ENCODE measurements at places on chromosomes 16 and 17.

DNA sequence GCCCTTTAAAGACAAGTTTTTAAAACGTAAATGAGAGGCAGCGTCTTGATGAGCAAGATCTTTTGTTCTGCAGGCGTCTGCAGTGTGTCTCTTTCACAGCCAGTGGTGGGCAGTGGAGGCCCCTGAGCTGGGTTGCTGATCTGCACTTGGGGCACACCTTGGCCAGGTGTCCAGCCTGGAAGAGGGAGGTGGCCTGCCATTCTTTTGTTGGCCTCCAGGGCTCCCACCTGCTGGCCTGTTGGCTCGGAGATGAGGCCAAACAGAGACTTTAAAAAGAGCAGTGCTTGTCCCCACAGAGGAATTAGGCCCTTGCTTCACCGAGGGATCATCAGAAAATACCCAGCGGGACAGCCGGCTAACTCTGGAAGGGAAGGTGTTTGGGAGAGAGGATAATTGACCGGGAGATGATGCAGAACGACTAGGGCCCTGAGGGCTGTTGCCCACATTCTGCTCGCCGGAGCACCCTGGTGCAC, 145.9 kb upstream of the PLCG2 start:
- no peak for DNase-seq

- no peak for DNase-seq
These were observed 4.9 kb upstream of the ABAT start for GRCh38 chr16:8669481-8669880.

GRCh38 chr17:44636562-44636961, 19.7 kb upstream of the MEIOC start:
- no peak for DNase-seq

DNA sequence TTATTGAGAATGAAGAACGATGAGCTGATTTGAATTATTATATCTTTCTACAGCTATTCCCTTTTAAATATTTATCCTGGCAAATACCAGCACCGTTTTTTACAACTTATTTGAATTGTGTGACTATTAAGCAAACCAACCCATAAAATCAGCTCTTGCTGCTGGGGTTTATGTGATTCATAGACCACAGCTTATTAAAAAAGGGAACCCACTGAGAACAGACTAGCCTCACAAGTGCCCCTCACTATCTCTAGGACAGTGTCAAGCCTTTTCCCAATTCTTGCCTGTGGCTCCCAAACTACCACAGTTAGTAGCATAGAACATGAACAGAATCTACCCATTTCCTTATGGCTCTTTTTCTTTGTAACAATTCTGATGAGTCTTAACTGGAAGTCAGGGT, 6.1 kb upstream of the LIG3 start:
- DNase-seq = no peak

DNA sequence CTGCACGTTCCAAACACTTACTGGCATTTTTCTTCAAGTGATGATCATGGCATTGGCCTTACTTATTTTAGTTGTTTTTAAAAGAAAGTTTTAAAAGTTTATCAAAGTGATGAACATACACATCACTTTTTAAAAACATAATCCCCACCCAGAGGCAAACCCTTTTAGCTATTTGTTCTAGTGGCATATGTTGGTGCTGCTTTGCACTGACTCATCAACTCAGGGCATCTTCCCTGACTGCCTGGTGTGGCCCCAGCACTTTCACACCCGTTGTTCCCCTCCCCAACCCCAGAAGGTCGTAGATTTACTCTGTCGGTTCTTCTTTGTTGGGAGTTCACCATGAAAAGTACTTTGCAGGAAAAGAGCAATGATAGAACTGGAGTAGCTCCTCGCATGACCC, 161.3 kb downstream of the RPTOR start:
- DNase-seq = no peak

GRCh38 chr16:64017796-64018195, 1104.1 kb downstream of the CDH11 start:
- no peak for DNase-seq

- DNase-seq = no peak
These were observed 13.1 kb downstream of the SPATA33 start for GRCh38 chr16:89670496-89671431.

DNA sequence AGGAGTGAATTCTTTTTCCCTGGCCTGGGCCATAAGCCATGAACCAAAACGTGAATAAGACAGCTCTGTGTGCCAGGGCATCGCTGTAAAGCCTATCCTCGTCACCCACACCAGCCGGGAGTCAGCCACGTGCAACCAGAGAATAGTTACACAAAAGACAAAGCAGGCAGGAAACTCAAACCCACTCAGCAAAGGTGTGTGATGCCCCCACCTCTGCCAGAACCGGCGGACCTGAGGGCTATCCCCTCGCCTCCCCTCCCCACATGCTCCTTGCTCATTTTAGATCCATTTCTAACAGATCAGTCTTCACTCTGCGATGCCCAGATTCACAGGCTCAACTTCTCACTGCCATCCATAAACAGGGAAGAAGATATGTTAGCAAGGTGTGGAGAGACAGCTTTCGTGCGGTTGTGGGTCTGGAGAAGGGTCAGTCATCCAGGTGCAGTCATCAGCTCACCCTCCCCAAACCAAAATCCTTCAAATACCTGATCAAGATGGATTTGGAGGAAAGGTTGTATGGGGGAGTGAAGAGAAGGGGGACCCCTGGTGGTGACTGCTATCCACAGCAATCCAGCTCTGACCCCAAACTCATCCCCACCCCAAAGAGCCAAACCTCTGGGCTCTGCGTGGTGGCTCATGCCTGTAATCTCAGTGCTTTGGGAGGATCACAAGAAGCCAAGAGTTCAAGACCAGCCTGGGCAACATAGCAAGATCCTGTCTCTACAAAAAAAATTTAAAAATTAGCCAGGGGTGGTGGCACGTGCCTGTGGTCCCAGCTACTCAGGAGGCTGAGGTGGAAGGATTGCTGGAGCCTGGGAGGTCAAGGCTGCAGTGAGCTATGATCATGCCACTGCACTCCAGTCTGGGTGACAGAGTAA, 219.2 kb downstream of the C16orf78 start:
- DNase-seq = no peak

GRCh38 chr17:42184713-42185620, at the start of gene HCRT:
TSS of gene HCRT (minus strand) at chr17:42185452. CDS start at chr17:42185365, 87 bp downstream.
- DNase-seq = no peak

DNA sequence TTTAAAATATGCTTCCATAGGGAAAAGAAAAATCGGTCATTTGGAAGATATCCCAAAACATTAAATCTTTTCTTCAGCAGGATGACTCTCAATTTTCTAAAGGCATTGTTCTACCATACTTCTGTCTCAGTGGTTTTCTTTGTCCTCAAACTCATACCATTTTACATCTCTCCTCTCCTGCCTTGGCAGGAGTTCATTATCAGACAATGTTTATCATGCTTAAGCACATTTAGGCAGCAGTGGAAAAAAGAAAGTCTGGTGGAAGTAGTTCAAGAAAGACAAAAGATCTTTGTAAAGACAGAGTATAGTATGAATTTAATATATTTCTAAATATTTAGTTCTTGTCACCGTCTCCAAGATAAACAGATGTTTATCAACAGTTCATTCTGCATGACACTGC, 68.2 kb downstream of the CDK12 start:
- no peak for DNase-seq

DNA sequence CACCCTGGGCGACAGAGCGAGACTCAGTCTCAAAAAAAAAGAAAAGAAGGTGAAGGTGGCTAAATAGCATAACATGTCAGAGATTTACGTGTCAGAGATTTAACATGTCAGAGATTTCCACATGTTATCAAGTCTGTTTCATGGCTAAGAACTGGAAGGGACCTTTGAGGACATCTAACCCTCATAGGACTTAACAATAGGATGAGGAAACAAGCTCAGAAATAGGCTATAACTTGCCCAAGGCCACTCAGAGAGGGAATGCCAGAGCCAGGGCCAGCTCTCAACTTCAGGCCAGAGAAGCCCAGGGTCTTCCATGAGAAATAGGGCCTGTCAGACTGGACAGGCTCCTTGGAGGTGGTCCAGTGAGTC, 26.8 kb upstream of the ZNF629 start:
- DNase-seq = no peak

DNA sequence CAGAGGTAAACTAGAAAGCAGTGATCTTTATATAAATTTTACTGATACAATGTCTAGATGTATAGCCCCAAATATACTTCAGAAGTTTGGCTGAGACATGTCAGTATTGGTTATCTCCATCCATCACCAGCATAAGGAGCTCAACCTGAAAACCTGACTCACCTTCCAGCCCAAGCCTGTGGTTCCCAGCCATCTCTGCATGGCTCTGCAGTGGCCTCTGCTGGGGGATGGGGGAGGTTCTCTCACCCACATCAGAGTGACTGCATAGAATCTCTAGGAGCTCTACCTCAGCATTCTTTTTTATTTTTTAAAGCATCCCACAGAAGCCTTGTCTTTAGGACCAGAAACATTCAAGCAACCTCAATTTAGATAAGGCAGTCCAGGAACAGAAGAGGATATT, 27.3 kb downstream of the USP7 start:
- no peak for DNase-seq

DNA sequence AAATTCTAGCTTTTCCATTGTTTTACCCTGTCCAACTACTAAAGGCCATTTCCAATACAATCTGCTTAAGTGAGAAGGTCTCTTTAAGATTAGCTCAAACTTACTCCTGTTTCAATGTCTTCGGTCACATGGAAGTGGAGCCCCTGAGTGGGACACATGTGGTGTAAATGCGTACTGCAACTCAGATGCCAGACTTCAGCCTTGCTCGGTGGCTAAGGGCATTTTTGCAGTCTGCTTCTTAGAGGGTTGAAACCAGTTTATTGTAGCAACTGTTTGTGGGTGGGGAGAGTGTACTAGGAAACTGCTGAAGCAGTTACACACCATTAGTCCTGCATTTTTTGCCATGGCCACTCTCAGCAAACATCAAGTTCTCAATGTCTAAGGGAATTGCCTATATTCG, 140.6 kb downstream of the PARN start:
- peak; percentile 54 for DNase-seq

- DNase-seq = no peak
These were observed 134.2 kb downstream of the MGAT5B start for GRCh38 chr17:77002103-77003045.
